H9 (cell line): ENCODE measurements at places on chromosomes 5 and 9. TPM values are rescaled to one million over a fixed set of nuclear protein-coding genes. Genes with fewer than 3 reads are reported as not detected.

DNA sequence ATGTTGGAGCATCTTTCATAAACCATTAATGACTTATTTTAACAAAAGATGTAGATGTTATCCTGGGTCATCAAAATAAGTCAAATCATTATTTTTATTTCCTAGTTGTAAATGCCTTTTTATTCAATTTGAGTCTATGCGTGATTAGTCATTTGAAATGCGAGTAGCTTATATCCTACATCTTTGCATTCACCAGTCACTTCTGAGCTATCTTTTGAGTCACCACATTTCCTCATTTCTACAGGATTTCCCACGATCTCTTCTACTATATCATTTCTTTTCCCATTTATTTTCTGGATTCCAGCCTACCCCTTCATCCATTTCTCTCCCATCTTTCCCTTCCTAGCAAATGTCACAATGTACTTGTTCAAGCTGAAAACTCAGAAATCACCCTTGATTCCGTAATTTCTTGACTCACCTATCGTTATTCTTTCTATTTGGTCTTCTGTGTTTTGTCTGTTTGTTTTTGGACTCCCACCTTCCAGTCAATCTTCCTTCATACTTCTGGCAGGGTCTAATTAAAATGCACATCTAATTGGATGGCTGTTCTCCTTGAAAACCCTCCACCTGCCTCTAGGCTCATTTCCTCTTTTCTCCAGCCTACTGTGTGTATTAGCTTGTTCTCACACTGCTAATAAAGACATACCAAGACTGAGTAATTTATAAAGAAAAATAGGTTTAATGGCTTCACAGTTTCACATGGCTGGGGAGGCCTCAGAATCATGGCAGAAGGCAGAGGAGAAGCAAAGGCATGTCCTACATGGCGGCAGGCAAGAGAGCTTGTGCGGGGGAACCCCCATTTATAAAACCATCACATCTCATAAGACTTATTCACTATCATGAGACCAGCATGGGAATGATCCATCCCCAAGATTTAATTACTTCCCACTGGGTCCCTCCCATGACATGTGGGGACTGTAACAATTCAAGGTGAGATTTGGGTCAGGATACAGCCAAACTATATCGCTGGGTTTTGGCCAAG lies 112.4 kb downstream of the MEF2C start:
- no peaks in the 10 kb centered on the region for H3K27me3 ChIP-seq
- no peaks in the 10 kb centered on the region for H3K4me1 ChIP-seq
- no peak overlapping the region for H3K4me3 ChIP-seq
- no peak overlapping the region for H3K27ac ChIP-seq
- no peak for DNase-seq

DNA sequence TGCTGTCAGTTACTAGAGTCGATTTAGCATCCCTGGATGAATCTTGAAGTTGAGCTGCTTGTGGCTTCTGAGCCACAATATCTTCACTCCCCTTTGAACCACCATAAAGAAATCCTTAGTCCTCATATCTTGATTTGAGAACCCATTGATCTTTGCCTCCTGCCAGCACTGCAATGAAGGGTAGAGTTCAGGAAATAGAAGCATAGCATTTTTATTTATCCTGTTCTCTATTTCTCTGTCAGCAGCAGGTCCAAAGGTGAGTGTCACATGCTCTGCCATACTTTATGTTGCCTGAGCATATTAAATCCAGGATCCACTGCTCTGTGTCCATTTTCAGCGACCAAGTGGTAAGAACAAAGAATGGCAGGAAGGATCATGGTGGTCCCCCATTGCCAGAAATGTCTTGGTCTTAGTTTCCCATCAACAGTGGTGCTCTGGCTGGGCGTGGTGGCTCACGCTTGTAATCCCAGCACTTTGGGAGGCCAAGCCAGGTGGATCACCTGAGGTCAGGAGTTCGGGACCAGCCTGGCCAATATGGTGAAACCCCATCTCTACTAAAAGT lies 80.2 kb upstream of the PANK3 start:
- H3K27ac ChIP-seq: no peak overlapping the region
- DNase-seq: no peak
- no peak overlapping the region for H3K4me3 ChIP-seq
- H3K27me3 ChIP-seq: no peaks in the 10 kb centered on the region
- no peaks in the 10 kb centered on the region; the same call in 1 of the 2 replicates for H3K4me1 ChIP-seq

DNA sequence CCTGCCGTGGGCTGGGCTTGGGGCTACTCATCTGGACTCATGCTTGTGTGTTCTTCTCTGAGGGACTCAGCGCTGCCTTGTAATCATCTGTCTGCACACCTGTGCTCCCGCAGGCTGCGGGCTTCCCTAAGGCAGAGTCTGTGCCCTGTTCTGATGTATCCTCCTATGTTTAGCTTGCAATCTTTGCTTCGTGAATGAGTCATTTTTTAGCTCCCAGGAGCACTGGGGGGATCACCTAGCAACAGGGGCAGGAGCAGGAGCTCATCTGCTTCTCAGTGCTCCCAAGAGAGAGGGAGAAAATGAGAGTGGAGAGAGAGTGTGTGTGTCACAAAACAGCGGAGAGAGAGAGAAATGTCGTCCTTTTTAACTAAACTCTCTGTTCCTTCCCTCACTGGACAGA lies 202.4 kb upstream of the ZNF618 start:
- no peak overlapping the region for H3K4me3 ChIP-seq
- H3K27me3 ChIP-seq: no peaks in the 10 kb centered on the region
- H3K36me3 ChIP-seq: no peaks in the 10 kb centered on the region
- H3K4me1 ChIP-seq: no peaks in the 10 kb centered on the region

ACTBL2 gene
- total RNA-seq: not detected in 2 replicates

DNA sequence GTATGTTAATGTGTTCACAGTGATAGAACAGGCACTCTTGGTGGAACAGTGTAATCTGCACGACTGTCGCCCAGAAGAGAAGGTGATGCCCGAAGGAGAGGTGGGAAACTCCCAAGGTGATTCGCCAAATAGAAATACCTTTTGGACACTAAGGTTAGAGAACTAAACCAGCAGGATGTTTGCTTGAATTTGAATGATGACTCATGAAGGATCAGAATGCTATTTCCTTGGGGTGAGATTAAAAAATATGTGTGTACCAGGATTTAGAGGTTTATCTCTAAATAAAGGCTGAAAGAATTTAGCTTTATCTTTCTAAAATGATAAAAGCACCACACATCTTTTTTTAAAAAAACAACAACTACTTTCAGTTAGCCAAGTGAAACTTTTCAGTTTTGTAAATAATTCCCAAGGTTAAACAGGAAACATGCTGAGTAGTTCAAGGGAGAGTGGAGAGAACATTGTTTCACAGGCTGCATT lies 297.4 kb upstream of the TAS2R1 start:
- H3K4me1 ChIP-seq: peaks cover 6% of the 10 kb centered on the region; the same call in 1 of the 2 replicates
- no peak overlapping the region for H3K4me3 ChIP-seq
- H3K27ac ChIP-seq: no peak overlapping the region
- DNase-seq: no peak
- H3K36me3 ChIP-seq: peaks cover 15% of the 10 kb centered on the region

BHMT gene
- 0.72 and 1.4 TPM in 2 replicates for total RNA-seq

GNA14 gene
- 0.37 and 0.48 TPM in 2 replicates for total RNA-seq

GRCh38 chr5:31770998-31771397 lies 132.1 kb downstream of the PDZD2 start:
- no peaks in the 10 kb centered on the region; the same call in 1 of the 2 replicates for H3K27me3 ChIP-seq
- no peak overlapping the region for H3K27ac ChIP-seq
- DNase-seq: no peak
- peaks cover 6% of the 10 kb centered on the region for H3K36me3 ChIP-seq

DNA sequence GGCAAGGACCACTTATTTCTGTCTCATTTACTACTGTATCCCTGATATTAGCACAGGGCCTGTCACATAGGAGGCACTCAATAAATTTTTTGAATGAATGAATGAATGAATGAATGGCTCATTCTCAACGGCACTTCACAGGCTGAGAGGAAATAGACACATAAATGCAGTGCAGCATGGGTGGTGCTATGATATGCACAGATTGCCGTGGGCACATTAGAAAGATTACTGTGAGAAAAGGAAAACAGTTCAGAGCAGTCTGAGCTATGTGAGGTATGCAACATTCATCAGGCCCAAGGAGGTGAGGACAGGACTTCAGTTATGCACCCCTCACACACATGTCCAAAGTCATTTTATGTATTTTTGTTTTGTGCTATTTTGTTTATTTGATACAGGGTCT lies 6.4 kb upstream of the NOL6 start:
- no peak overlapping the region for H3K4me3 ChIP-seq
- no peaks in the 10 kb centered on the region for H3K27me3 ChIP-seq
- DNase-seq: no peak

NME5 gene
- 0.66 and 0.96 TPM in 2 replicates for total RNA-seq

DNA sequence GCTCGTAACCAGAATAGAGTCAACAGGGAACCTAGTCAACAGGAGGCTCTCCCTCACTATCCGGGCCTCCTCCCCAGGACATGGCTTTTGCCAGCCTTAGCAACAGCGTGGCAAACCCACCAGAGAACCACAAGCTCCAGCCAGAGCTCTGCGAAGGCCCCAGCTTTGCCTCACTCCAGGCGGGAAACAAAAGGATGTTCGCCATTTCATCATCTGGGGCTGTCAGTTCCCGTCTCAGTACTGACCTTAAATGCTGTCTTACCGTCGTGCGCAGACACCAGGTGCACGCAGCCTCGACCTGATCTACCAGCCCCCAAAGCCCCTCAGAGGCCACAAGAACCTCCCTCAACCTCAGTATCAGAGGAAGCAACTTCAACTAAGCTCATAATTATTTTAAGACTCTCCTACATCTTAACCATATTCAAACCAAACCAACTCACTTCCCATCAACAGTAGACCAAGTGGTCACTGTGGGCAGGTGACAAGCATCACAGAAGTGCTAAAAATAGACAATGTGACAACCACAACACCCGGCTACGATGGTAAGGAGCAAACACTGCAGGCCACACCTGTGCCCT lies 71.4 kb downstream of the SEMA4D start:
- DNase-seq: no peak
- H3K4me3 ChIP-seq: no peak overlapping the region
- no peaks in the 10 kb centered on the region for H3K27me3 ChIP-seq
- H3K27ac ChIP-seq: no peak overlapping the region

GRCh38 chr5:133222979-133223378 lies 171.2 kb downstream of the HSPA4 start:
- no peaks in the 10 kb centered on the region for H3K4me1 ChIP-seq
- DNase-seq: no peak
- H3K27me3 ChIP-seq: no peaks in the 10 kb centered on the region
